Ureter (tissue), 1 donor: ENCODE measurements at places on chromosomes 3 and 15. TPM values are rescaled to one million over a fixed set of nuclear protein-coding genes. Genes with fewer than 3 reads are reported as not detected.

- DNase-seq = no peak
These were observed 38.3 kb downstream of the VGLL4 start for GRCh38 chr3:11605398-11605797.

DNA sequence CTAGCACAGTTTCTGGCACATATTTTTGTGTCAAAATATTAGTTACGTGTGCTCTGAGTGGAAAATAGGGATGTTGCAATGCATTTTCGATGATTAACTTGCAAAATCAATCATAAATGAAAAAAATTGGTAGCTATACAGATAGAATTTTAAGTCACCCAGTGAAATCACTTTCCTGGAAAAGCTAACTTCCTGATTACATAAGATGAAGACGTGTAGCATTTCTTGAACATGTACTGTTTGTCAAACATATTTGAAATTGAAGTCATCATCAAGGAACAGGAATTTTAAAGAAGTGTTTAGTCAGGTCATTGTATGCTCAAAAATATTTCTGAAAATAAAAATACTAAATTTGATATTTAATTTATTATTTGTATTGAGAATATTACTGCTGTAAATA, 977.7 kb downstream of the PLOD2 start:
- DNase-seq = no peak

GRCh38 chr3:51434746-51435327, 43.8 kb downstream of the RBM15B start:
- DNase-seq = no peak

DNA sequence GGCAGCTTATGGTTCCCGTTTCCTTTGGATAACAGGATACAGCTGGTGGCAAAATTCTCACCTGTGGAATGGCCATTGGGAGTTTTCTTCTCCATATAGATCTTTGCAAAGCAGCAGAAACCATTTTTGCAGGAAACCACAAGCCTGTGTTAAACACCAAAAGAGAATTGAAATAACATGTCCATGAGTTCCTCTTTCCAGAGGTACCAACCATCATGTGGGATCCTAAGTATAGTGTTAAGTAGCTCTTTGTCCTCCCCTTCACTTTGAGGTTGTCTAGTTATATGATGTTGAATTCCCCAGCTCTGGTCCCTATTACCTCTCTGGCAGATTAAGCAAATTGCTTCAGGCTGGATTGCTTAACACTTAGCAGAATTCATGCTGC, 94.9 kb downstream of the AKAP13 start:
- DNase-seq = no peak

Gene ONECUT1
- not detected for total RNA-seq

Gene MASP1
- total RNA-seq = 16.4 TPM
